ENCODE measurements at places on chromosomes 16 and 17.

- DNase-seq = peak; percentile 26
Observed at GRCh38 chr17:17363638-17364337, 60.6 kb downstream of the NT5M start.

DNA sequence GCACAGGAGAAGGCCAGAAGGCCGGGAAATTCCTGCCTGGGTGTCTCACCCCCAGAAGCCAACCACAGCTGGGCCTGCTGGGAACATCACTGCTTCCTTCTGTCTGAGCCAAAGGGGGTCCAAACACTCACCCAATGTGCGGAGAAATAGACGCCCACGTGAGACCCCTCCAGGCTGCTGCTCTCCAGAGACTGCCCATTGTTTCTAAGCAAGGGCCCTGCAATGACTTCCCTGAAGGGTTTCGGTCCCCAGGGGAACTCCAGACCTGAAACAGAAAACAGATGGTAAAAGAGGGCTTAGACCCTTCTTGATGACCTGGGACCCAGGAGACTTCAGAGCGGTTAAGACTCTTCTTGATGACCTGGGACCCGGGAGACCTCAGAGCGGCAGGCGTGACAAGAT lies 41.3 kb downstream of the MRM3 start:
- DNase-seq = no peak

GRCh38 chr17:75621489-75621888 lies 11.7 kb upstream of the SMIM5 start:
- no peak for DNase-seq

GRCh38 chr17:16304830-16305229 lies 48.4 kb downstream of the CENPV start:
- DNase-seq = no peak

DNA sequence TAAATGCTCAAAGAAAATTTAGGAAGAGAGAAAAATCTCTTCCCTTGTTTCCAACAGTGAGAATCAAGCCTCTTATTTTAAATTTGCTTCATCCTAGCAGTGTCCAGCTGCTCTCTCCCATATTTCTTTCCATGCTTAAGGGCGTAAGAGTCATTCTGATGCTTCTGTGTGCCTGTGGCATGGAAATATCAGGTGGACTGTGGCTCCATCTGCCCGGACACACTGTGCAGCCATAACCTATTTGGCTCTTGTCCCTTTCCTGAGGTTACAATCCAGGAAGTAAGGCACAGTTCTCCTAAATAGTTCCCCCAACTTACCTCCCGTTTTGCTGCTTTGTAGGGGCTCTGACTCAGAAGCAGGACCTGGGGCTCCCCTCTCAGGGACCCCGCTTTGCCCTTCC lies 6.3 kb upstream of the KRT222 start:
- no peak for DNase-seq

DNA sequence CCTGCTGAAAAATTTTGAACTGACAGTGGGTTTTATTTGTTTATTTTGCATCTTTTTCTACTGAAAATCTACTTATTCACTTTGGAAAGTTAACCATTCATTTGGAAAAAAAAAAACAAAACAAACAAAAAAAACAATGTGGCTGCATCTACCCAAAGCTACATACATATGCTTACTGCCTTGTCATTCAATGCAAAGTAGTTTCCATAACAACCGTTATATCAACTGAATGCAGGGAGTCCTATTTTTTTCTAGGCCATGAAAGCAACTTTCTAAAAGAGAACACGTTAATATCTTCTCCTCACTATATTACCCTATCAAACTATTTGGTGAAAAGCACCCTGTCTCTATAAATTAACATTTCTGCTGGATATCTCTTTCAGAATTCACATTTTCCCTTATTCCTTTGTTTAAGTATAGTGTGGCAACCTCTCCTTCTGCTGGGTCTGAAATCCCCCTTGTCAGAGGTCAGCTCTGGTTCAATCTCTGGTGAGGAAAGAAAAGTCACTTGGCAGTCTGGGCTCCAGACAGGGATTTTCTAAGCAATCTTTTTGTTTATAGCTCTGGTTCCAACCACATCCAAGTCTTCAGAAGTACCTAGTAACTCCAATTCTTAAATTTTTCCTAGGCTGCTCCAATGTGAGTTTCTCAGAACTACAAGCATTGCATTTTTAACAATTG lies 528.4 kb upstream of the TOM1L1 start:
- no peak for DNase-seq

DNA sequence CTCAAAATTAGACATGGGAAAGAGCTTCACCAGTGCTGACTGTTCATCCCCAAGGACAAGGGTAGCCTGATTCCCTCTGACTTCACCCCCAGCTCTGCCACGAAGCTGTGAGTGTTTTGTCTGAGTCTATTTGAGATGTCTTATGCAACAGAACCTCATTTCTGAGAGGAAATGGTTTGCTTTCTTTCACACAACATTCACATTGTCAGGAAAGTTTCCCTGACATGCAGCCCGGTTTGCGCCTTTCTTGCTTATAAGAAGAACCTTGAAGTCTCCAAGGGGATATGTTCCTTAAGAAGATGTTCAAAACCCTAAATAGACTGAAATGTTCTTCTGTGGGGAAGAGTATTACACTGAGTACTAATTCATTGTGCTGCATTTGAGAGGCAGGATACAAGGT lies 300.5 kb upstream of the CCL2 start:
- DNase-seq = no peak

DNA sequence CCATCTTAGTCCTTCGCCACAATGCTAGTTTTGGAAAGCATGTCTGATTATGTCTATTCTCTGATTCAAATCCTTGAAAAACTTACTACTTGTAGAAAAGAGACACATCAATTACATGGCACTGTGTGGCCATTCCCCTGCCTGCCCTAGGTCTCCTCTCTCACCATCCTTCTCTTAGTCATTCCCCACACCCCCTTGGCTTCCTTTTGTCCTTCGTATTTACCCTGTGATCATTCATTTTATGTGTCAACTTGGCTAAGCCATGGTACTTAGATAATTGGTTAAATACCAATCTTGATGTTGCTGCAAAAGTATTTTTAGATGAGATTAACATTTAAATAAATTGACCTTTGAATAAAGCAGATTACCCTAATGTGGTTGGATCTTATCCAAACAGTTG lies 122.9 kb upstream of the CDH11 start:
- DNase-seq = no peak

- no peak for DNase-seq
Observed at GRCh38 chr16:82002831-82003230, 8.4 kb downstream of the SDR42E1 start.

DNA sequence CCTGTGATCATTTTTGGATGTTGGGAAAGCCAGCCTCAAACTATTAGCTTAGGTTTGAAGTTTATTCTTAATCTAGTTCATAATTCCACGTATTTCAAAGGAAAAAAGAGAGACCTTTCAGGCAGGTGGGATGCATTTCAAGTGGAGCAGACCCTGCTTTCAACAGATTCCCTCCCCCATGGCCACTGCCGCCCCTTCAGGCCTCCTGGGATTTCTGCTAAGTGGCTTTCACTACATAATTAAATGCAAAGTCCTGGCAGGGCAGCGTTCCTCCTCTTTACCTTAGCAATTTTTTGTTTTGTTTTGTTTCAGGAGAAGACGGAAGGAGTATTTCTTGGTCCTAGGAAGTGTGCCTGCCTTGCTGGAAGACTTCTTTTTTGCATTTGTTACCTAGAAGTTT lies 36.6 kb downstream of the MAF start:
- DNase-seq = no peak

DNA sequence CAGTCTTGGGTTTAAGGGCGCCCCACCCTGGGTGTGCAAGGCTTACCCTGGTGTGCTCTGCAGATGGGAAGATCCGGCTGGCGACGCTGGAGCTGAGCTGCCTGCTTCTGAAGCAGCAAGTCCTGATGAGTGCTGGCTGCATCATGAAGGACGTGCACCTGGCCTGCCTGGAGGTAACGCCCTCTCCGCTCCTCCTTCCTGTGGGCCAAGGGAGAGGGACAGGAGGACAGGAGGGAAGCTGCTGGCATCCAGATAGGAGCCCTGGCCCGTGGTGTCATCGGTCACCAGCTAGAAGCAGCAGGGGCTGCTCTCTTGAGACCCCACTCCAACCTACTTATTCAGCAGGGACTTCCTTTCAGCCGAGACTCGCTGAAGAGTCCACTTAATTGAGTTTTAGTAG lies 97.8 kb downstream of the CLEC16A start:
- no peak for DNase-seq
